Activated naive CD4-positive, alpha-beta T cell treated with anti-CD3 and anti-CD28 coated beads for 36 hours (primary cell): ENCODE measurements at places on chromosomes 4 and X.

GRCh38 chr4:84733343-84734033 is 150.6 kb downstream of the CDS1 start:
- DNase-seq: no peak

- peak; percentile 29 for DNase-seq
These were observed 2.9 kb upstream of the EIF1AX start for GRCh38 chrX:20144491-20144890.

GRCh38 chrX:131058136-131058868 is at the start of gene ARHGAP36:
TSS of gene ARHGAP36 (plus strand) at chrX:131058346. CDS start at chrX:131081666, 23,320 bp downstream.
- DNase-seq: peak; percentile 6

DNA sequence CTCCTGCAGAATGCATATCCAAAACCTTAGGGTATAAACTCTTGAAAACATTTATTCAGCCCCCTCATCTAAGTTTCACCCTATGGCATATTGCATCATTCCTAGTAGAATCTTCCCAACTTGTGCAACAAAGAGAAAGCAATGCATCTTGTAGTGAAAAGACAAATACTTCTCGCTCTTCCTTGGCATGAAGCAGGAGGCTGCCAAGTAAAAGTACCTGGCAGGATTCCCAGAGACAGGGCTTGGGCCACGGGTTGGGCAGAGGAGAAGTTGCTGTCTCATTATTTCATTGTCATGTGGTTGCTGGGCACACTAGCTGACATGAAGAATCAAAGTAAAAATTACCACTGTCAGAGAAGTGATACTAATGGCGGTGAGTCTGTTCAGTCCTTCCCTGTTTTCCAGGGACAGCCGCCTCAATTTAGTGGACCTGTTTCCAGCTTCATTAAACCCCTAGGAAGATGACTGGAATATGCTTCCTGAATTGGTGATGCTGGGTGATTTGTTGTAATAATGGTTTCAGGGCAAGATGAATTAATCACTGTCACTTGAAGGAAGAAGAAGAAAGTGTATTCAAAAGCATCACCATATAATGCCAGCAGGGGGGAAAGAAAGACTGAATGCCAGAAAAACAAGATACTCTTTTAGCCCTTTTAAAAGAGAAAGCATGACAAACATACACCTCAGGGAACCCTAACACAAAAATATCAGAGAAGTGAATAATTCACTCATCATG is 380.5 kb upstream of the IGFBP7 start:
- DNase-seq: no peak

GRCh38 chr4:185997296-185997695 is 71.7 kb upstream of the TLR3 start:
- no peak for DNase-seq

DNA sequence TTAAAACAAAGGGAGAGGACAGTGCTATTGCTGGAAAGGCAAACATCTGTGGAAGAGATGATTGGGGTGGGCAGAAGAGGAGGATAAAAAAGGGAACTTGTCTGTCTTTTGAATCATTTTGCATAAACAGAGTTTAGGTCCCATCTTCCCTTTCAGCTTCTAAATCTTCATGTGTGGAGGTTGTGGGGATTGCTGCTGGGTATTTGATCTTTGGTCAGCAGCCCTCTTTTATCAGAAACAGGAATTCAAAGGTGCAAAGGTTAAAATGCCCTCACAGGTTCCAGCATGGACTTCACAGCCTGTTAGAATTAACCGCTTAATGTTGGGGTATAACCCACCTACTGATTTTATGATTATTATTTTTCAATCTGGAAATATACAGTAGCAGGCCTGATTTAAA is 39.5 kb upstream of the TMEM154 start:
- DNase-seq: no peak

- DNase-seq: no peak
These were observed 93.8 kb downstream of the TBL1X start for GRCh38 chrX:9558615-9559014.

DNA sequence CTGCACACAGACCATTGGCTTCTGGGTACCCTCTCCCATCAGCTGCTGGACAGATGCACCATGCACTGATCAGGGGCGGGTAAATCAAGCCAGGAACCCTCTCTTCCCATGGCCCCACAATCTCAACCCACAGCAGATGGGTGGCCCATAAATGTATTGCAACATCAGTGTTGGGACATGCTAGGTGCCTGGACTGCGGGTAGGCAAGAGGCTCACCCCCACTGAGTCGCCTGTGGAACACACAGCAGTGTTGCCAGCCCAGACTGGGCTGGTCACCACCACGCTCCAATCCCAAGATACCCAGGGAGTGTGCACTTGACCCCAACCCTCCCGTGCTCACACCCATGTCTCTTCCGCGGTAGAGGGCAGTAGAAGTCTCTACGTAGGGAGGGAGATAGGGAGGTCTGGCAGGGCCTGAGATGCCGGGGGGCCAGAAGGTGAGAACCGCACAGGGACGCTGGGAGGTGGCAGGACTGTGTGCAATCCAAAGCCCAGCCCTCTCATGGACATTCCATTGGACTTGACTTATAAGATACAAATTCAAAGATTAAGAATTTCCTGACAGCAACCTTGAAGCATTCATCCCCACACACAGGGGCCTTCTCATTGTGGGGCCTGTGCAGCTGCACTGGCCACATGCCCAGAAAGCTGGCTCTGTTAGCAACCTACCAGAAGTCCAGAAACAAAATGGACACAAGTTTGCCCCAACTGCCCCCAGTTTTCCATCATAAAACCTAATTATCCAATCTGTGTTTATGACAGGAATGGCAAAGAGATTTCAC is 183.7 kb downstream of the NSUN7 start:
- DNase-seq: no peak

- peak; percentile 77 for DNase-seq
These were observed 18.0 kb downstream of the RPS3A start for GRCh38 chr4:151117371-151117962.

DNA sequence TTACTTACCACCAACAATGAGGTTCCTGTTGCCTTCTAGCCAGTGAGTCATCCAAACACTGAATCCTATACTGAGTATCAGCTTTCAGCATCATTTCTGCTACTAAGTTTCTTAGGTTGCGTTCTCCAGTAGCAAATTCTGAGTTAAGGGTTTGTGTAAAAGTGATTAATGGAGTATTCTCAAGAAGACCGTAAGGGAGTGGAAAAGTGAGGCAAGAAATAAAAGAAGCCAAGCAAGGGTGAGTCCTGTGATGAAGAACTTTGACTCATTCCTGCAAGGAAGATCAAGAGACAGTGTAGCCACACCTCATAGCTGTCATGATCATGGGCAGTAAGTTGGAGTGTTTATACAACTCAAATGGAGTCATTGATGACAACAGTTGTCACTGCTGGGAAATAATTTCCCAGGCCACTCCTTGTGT is 446.2 kb downstream of the RAPGEF2 start:
- no peak for DNase-seq

- no peak for DNase-seq
These were observed 442.4 kb upstream of the BOD1L1 start for GRCh38 chr4:14069886-14070285.

DNA sequence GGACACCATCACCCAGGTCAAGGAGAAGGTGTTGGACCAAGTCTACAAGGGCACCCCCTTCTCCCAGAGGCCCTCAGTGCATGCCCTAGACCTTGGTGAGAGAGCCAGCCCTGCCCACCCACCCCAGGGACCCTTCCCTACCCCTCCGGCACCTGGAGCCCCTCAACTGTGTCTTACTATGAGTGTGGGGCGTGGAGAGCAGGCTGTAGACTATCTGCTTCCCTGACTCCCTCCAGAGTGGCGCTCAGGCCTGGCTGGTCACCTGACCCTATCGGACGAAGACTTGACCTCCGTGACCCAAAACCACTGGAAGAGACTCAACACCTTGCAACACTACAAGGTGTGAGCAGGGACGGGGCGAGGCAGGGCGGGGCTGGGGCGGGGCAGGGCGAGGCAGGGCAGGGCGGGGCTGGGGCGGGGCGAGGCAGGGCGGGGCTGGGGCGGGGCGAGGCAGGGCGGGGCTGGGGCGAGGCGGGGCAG is 4.7 kb upstream of the SRPK3 start:
- DNase-seq: no peak

DNA sequence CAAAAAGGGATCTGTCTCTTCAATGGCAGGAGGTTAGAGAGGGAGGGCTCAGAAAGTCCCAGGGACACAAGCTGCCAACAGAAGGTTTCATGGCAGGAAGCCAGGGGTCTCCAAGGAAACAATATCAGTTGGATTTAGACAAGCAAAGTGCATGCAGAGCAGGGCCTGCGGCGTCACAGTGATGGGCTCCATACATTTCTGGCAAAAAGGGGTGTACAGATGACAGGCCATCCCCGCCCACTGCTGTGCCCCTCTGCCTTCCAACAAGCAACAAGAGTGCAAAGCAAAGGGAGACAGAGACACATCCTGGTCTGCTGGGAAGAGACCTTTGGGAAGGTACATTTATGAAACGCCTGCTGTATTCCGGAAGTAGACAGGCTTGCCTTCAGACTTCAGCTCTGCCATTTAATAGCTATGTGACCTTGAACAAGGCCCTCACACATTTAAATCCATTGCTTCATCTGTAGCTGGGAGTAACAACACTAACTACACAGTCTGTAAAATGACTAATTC is 121.2 kb downstream of the AFAP1 start:
- DNase-seq: no peak

- peak; percentile 23 for DNase-seq
These were observed 763 bp downstream of the CASK start for GRCh38 chrX:41922431-41923151.

GRCh38 chr4:125750828-125751466 is 436.2 kb downstream of the FAT4 start:
- no peak for DNase-seq
